ENCODE measurements at places on chromosomes 1 and 21.

GRCh38 chr1:165408518-165408917 is 36.4 kb downstream of the RXRG start:
- DNase-seq, result no peak

GRCh38 chr1:119964673-119965363 is 68.5 kb upstream of the ADAM30 start:
- DNase-seq, result no peak

DNA sequence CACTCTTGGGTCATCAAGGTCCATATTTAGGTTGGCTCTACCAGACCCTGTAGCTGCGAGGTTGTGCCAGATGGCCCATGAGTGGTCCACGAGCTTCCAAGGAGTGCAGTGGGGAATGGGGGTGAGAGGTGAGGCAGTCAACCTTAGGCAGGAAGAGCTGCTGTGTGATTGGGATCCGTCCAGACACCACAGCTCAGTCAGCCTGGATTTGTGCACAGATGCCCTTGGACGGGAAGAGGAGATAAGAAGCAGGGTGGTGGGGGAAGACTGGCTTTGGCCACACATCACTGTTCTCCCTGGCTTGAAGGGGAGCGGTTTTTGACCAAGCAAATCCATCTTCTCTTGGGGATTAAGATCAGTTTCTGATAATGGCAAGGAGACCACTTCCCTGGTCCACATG is 130.6 kb downstream of the IGSF21 start:
- DNase-seq, result no peak

DNA sequence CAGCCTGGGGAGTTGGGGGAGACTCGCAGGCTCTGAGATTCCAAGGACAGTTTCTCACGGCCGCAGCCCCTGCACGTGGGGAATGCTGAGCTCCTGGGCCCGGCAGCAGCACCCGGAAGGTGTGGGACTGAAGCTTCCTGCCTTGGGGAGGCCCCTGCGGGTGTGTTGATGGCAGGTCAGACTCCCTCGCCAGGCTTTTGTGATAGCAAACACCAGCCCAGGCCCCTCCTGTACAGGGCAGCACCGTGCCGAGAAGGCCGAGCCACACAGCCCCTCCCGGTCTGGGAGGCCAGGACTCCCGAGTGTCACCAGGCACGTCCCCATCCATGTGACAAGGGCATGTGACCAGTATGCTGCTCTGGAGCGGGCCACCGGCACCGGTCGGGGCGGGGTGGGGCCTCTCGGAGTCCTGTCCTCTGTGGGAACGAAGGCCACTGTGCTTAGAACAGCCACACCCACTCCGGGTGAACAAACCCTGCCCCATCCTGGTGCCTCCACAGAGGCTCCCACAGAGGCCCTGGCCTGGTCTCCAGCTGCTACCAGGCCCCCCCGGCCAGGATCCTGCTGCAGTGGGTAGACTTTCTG is 31.1 kb upstream of the ARHGEF16 start:
- peak; percentile 91 for DNase-seq

- no peak for DNase-seq
Measured at GRCh38 chr1:200874694-200875093, 1.9 kb downstream of the GPR25 start.

DNA sequence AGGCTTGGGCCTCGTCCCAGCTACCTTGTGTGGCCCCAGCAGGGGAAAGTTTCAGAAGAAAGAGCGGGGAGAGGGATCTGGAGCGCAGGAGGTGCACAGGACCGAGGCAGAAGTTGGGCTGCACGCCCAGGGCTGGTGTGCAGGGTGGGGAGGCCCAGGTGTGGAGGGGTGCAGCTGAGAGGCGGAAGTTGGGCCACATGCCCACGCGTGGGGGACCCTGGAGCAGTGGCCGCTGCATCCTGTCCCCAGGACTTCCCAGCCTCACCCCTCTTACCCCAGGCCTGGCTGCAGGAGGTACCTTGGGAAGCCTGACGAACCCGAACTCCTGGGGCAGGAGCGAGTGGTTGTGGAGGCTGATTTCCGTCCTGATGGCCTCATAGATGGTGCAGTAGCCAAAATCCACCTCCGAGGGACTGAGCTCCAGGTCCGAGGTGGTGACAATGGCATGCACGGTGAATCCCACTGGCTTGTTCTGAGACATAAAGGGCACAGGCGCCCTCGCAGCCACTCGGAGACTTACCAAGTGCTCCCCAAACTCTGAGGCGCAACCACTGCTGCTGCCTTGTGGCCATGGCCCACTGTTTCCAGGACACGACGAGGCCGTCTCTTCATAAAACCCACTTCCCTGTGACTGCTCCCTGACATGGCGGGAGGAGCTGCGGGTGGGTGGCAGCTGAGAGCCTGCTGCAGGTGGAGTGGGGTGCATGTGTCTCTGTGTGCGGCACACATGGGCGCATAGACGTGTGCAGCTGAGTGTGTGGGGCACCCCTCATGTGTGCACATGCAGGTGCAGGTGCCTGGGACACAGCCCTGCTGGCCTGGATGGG is 20.4 kb upstream of the TMEM52 start:
- DNase-seq, result no peak

DNA sequence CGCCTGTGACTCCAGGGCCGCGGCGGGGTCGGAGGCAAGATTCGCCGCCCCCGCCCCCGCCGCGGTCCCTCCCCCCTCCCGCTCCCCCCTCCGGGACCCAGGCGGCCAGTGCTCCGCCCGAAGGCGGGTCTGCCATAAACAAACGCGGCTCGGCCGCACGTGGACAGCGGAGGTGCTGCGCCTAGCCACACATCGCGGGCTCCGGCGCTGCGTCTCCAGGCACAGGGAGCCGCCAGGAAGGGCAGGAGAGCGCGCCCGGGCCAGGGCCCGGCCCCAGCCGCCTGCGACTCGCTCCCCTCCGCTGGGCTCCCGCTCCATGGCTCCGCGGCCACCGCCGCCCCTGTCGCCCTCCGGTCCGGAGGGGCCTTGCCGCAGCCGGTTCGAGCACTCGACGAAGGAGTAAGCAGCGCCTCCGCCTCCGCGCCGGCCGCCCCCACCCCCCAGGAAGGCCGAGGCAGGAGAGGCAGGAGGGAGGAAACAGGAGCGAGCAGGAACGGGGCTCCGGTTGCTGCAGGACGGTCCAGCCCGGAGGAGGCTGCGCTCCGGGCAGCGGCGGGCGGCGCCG is at the start of gene SIM2:
TSS of gene SIM2 (plus strand) at position 135 of the 565 bp plus-strand sequence. CDS start 632 bp downstream, outside the sequence.
- no peak for DNase-seq

- DNase-seq, result peak; percentile 83
Measured at GRCh38 chr1:23810818-23811540, 10.4 kb upstream of the GALE start.

GRCh38 chr1:236604905-236605806 is 840 bp upstream of the HEATR1 start:
- no peak for DNase-seq

GRCh38 chr1:47434051-47434842 is 3.6 kb upstream of the FOXD2 start:
- DNase-seq, result no peak

GRCh38 chr1:1600861-1601563 is 1.1 kb upstream of the FNDC10 start:
- DNase-seq, result no peak

DNA sequence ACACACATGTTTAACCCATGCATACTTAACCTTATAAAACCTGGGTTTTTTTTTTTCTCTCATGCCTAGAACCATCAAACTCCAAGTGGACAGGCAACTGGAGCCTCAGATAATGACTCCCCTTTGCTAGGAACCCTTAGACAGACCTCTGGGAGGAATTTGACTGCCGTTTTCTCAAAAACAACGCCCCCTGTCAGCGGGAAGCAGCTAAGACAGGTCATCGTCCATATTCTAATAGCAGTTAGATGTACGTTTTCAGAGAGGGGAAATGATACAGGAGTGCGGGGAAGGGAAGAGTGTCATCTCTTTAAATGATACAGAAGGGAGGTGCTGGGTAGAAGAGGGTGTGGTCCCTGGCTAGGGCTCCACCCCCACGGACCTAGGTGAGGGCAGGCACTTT is 34.7 kb downstream of the LRRC3 start:
- no peak for DNase-seq

- DNase-seq, result no peak
Measured at GRCh38 chr1:223179786-223180185, 36.7 kb upstream of the TLR5 start.

- no peak for DNase-seq
Measured at GRCh38 chr1:28982198-28982597, 67.8 kb downstream of the EPB41 start.

DNA sequence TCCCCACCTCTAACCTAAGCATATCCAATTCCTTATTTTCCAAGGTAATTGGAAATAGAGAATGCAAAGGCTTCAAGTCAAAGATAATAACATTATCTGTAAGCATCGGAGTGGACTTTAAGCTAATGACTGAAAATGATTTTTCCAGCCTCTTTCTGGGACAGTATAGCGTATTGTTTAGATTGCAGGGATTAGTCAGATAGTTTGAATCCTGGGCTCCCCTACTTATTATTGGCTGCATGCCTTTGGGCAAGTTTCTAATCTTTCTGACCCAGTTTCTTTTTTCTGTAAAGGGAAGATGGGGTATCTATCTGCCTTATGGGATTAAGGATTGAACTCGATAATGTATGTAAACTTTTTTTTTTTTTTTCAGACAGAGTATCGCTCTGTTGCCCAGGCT is 1.5 kb upstream of the CDC20 start:
- DNase-seq, result no peak

DNA sequence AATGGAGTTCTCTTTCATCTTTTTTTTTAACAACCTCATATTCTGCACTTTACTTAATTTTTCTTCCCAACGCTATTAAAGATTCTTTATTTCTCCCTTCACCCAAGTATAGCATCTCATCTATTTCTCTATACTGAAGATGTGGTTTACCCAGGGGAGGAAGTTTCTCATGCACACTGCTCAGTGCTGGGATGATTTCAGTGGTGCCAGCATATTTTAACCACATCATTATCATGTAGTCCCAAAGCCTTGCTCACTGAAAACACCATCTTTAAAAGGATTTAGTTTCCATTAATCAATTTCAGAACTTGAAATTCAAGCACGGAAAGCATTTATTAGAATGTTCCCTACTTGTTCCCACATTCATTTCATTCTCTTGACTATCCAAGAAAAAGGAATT is 725.7 kb downstream of the USP25 start:
- no peak for DNase-seq

DNA sequence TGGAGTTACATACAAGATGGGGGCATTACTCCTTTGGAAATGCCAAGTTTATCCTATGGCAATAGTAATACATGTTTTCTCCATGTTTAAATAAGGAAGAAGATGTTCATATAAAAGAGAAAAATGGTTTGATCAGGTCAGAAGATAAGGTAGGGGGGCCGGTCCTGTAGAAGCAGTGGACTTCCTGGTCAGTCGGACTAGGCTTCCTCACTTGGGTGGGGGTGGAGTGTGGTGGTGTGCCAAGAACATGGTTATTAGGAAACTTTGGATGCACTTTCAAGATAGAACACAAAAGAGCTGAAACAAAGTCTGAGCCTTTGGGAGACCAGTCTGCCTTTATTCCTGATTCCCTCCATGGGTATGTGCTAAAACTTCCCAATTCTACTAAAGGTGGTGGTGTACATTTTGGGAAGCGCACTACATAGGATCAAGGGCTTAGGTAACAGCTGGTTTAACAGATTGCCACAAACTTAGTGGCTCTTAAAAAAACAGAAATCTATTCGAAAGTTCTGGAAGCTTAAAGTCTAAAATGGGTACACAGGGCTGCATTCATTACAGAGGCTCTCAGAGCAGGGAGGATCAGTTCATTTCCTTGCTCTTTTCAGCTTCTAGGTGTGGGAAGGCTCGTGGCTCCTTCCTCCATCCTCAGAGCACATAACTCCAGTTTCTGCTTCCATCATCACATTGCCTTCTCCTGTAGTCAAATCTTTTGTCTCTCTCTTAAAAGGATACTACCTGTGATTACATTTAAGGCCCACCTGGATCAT is 64.6 kb downstream of the KDM1A start:
- no peak for DNase-seq

- DNase-seq, result no peak
Measured at GRCh38 chr1:196651079-196651478, 764 bp upstream of the CFH start.

DNA sequence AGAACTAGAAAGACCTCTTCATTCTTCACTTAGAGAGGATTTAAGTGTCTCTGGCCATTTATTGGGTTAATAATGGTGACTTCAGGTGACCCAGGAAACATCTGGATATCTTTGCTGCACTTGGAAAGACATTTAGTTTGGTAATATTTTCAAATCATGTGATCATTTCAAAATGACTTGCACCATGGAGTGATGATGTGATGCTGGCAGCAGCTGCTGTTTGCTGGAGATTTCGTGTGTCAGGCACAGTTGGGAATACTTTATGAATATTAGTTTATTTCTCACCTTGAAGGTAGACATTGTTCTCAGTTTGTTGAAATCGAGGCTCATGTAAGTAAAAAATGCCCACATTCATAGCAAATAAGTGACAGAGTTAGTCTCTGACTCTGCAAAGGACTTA is 236.0 kb downstream of the DISC1 start:
- no peak for DNase-seq

- no peak for DNase-seq
Measured at GRCh38 chr1:68495968-68496679, 758 bp downstream of the DEPDC1 start.

DNA sequence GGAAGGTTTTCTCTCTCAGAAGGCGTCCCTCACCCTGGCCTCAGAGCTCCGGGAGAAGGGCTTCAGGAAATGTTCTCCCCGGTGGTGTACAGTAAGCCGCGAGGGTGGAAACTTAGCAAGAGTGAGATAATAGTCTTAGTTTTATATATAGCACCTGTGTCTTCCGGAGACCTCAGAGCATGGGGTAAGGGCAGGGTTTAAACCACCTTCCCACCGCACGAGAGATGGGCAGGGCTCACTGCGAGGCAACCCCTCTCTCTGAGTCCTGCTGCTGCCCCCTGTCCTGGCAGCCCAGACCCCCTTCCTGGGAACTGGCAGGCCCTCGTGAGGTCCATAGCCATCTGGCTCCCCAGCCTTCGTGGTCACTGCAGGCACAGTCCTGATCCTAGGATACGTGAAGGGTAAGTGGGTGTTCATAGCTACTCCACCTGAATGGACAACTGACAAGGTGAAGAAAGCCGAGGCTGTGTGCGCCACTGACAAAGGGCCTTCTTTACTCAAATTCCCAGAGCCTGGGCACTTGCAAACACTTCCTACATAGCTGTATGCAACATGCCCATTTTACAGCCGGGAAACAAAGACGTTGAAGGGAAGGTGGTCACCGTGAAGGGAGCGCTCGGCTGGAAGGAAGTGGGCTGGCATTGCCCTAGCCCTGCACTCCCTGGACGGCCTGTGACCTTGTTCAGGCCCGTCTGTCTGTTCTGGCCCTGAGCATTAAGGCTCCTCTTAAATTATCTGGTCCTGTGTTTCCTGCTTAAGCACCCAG is 26.9 kb downstream of the ITPKB start:
- DNase-seq, result no peak

GRCh38 chr1:63777286-63777685 is 3.5 kb downstream of the ROR1 start:
- DNase-seq, result no peak

All from left colon (tissue), 2 donors.